Activated CD4-positive, alpha-beta T cell treated with anti-CD3 and anti-CD28 coated beads, Interleukin-2, amount 50 U/mL, for 24 hours (primary cell): ENCODE measurements at places on chromosomes 3 and 15.

DNA sequence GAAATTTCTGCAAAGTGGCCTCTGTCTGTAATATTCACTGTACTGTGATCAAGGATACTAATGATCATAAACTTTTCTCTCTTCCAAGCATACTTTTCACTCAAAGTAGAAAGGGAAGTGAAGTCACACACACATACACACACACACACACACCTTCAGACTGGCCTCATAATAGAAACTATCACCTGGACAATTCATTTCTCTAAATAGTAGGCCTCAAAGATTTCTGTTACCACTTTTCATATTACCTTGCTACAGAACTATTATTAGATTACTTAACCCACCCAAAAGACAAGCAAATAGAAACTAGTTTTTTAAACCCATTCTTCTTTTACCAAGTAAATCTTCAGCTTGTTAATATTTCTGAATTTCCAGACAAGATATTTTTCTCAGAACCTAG, 12.2 kb downstream of the CPB1 start:
- DNase-seq = no peak

- no peak for DNase-seq
Observed at GRCh38 chr3:178810181-178810580, 261.4 kb downstream of the ZMAT3 start.

DNA sequence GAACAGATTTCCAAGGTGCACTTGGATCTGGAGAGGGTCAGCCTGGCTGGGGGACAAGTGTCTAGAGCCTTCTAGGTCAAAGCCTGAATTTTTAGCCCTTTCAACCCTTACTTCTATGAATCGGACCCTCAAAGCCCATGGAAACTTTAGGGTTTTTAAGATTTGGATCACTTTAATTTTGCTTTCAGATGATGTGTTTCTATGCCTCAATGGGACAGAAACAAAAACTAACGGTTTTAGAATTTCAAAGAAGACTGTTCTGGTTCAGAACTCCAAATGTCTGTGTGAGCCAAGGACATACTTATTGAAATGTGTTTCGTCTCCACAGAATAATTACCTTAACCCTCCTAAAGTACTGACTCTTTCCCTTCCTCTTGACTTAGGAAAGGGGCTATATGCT, 266.7 kb downstream of the LRTM1 start:
- no peak for DNase-seq

- DNase-seq = no peak
Observed at GRCh38 chr15:32718227-32718820, 520 bp downstream of the GREM1 start.

DNA sequence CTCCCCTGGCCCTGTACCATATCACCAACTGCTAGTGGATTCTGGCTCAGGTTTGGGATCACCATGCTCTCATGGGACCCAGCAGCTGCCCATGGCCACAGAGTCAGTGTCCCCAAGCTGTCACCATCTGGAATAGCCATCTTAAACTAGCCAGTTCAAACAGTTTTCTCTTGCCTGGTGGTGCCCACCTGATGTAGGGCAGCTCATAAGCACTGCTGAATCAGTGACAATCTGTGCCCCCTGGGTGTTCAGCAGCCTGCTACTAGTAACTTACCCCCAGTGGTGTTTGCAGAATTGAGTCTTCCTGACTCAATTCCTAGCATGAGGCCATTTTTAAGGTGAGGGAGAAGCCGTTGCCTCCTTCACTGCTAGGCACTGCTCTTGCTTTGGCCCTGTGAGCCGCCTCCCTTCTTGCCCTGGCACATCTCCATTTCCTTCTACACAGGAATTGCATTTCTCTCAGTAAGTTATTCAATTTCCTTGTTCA, 7.9 kb downstream of the RPSA start:
- DNase-seq = no peak

DNA sequence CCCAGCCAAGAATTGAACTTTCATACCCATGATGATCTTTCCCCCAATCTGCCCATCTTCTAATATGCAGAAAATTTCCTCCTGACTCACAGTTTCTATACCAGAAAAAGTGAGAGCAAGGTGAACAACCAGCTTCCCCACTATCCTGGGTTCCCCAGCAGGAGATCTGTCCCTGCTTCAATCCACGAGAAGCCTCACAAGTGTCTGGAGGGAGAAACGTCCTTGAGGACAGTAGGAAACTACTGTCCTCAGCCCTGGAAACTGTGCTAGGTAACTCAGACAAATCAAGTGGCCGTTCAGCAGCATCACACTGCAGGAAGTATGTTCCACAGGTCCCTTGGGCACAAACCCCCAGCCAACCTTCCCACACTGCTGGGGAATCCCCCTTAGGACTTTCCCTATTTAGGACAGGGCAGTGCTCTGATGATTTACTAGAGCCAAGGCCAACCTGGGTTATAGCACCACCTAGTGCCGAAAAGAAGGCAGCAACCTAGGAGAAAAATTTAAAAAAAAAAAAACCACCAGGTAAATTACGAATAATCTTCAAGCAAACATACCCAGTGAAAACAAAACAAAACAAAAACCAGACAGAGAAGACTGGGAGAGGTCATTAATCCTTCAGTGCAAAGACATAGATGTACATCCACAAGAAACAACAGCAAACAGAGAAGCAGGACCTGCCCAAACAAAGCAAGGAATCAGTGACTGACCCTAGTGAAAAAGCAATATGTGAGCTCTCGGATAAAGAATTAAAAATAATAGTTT, 36.0 kb downstream of the MORC1 start:
- peak; percentile 7 for DNase-seq

DNA sequence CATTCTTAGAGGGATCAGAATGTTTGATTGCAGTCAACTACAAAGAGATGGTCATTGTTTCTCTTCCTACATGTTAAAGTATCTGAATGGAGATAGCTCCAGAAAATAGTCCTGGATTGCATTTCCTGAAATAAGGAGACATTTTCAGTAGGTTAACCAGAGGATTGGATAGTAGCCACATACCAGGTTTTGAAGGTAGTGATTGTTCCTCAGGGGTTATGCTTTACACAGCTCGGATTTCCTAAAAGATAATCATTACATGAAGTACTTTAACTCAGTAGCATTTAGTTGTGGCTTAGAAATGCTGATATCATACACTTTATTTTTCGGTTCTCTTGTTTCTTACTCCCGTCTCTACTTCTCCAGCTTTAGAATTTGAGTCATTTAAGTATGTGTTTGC, 10.3 kb downstream of the DNAJB11 start:
- DNase-seq = no peak

DNA sequence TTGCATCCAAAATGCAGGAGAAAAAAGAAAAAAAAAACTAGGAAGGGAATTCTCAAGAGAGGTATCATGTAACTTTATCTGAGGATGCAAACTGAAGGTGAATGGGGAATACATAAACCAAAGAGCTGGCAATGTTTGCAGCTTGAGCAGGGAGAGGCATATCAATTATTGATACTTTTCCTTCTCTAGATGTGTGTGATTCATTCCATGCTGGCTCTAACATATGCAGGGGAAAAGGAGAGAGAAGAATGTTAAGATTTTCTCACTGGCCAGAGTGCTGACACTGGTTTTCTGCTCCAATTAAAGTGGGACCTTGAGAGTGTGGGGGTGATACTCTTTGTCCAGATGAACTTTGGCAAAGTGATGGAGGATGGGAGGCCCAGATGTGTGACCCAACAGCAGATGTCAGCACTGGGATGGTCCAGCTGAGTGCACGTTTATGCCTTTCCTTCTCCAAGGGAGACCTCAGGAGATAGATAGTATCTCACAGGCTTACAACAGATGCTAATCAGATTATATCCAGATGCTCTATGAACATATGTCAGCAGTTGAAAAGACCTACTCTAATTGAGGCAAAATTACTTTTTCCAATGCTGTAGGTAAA, 50.0 kb upstream of the PSMD6 start:
- DNase-seq = no peak

- no peak for DNase-seq
Observed at GRCh38 chr3:49352890-49353421, 5.2 kb downstream of the GPX1 start.

GRCh38 chr3:34011171-34012101, 213.0 kb downstream of the PDCD6IP start:
- DNase-seq = no peak

GRCh38 chr3:81816473-81817250, 55.2 kb upstream of the GBE1 start:
- DNase-seq = no peak

- no peak for DNase-seq
Observed at GRCh38 chr3:18111796-18112232, 313.3 kb downstream of the SATB1 start.

DNA sequence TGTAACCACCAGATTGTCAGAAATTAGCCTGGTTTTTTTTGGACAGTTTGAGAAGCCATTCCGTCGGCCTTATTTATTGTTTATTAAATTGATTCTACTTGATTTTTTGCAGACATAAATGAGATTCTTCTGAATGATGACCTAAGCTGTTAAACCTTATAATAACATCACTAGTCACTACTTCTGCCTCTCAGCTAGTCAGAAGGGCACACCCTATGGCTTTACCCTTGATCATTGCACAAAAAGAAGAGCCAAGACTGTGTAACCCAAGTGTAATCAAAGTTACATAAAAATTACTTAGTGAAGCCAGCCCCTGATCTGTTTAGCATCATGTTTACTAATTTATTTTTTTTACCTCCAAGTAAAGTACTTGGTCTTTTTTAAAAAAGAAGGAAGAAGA, 64.3 kb downstream of the CHL1 start:
- no peak for DNase-seq

DNA sequence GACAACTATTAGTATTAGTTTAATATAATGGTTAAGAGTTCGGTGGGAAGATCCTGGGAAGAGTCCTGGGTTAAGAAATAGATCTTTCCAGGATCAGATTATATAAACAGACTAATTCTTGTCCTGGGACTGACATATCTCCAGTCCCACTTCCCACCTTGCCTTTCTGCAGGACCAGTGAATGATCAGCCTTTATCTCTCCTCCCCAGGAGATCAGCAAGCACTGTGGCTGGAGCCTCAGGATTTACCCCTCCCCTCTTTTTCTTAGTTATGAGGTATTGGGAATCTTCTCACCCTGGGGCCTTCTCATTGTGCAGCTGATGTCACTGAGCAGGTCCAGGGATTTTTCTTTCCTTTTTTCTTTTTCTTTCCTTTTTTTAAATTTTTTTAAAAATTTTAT, 135.7 kb upstream of the UMPS start:
- DNase-seq = no peak
